ENCODE measurements at places on chromosomes 3 and 15.

DNA sequence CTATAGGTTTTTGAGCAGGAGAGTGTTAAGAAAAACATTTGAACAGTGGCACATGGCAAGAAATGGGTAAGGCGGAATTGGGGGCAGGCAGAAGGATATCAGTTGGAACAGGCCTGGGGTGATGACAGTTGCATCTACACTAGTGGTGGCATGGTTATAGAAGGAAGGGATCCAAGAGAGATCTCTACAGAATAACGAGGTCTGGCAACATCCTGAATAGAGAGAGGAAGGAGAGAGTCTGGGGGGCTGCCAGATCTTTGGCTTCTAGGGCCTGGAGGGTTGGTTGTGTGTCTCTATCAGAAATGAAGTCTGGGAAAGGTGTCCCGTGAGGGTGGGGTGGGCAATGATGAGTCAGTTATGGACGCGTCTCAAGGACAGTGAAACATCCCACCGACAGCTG is 26.3 kb downstream of the FSTL1 start:
- no peak for DNase-seq

DNA sequence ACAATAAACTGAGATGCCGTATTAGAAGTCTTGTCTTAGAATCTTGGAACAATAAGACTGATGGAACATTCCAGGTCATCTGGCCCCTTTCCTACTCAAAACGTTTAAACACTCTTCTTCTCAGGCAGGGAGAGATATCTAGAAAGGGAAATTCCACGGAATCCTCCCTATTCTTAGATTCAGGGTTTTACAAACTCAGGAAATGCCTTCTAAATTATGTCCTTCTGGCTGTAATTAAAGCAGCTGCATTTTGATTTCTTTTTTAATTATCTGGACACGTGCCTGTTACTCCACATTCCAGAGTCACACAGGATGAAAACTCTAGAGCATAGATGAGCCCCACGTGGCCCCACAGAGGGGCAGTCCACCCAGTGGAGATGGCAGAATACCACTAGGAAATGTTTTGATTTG is 41.5 kb upstream of the MTMR10 start:
- no peak for DNase-seq

DNA sequence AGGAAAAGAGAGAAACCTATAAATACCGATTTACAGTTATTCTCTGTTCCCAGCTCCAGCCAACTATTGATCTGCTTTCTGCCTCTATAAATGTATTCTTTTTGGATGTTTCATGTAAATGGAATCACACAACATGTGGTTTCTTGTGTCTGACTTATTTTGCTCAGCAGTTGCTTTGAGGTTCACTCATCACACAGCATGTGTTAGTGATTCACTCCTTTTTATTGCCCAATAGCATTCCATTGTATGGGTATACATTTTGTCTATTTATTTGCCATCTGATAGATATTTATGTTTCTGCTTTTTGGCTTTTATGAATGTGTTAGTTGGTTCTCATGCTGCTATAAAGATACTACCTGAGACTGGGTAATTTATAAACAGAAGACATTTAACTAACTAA is 23.6 kb downstream of the CCR1 start:
- DNase-seq = no peak

- no peak for DNase-seq
Measured at GRCh38 chr3:78322780-78323179, 1282.9 kb downstream of the ROBO2 start.

DNA sequence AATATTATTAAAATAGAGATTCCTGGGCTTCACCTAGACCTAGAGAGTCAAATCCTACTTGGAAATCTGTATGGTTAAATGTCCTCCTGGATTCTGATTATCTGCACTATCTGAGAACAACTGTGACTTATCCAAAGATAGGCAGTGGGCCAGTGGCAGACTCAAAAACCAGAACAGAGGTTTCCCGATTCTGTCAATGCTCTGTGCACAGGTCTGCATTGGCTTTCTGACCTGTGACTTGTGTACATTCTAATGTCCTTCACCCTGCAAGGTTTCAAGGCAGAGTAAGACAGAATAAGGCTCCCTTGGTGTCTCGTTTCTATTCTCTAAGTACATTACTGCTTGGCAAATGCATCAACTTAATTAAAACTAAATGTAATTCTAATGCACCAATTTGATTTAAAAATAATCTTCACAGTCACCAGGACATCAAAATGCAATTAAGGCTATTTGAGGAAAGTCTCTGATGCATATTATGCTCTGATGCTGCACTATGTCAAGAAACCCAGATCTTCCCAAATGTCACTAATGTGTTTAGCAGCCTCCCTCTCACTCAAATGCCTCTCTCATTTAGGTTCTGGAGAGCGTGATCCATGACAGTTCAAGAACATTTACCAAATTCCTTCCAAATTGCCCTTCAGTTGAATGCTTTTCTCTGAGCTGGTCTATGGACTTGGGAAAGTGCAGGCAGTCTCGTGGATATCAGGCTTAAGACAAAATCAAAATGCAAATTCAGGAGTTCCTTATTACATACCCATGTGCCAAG is 140.1 kb downstream of the STAC start:
- no peak for DNase-seq
